ENCODE measurements at places on chromosomes 3 and 15.

DNA sequence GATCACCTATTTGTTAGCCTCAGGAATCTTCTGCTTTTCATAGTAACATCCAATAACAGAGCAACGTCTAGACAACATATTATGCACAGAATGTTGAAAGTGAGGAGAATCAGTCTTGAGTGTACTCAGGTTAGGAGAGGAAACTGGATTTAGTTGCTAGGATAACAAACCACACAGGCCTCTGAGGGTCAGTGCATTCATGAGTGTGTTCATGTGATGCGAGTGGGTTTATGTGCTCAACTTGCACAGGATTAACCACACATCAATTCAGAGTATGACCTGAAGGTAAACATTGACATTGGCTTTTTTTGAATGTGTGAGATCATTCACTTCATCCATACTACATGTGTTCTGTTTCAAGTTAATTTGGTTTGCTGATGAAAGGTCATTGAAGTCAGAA lies 287.6 kb downstream of the DIPK2A start:
- no peak for DNase-seq

DNA sequence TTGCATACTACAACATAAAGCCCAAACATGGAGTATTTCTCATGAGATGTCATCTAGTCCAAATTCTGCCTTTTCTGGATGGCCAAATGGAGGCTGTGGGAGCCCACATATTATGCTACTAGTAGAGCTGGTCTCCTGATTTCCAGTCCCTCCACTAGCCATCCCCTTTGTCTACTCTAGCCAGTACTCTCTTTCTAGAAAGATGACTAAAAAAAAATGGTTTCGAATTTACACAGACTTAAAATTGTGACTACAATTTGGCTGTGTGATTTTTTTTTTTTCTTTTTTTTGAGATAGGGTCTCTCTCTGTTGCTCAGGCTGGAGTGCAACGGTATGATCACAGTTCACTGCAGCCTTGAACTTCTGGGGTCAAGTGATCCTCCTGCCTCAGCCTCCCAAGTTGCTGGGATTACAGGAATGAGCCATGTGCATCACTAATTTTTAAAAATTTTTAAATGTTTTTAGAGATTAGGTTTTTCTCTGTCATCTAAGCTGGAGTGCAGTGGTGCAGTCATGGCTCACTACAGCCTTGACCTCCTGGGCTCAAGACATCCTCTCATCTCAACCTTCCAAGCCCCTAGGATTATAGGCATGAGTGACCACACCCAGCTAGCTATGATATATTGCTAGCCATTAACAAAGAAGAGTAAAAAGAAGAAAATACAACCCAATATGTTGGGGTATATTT lies 273.9 kb downstream of the ADAMTSL3 start:
- DNase-seq: no peak

- no peak for DNase-seq
Observed at GRCh38 chr3:58858126-58858525, 191.6 kb upstream of the FAM3D start.

DNA sequence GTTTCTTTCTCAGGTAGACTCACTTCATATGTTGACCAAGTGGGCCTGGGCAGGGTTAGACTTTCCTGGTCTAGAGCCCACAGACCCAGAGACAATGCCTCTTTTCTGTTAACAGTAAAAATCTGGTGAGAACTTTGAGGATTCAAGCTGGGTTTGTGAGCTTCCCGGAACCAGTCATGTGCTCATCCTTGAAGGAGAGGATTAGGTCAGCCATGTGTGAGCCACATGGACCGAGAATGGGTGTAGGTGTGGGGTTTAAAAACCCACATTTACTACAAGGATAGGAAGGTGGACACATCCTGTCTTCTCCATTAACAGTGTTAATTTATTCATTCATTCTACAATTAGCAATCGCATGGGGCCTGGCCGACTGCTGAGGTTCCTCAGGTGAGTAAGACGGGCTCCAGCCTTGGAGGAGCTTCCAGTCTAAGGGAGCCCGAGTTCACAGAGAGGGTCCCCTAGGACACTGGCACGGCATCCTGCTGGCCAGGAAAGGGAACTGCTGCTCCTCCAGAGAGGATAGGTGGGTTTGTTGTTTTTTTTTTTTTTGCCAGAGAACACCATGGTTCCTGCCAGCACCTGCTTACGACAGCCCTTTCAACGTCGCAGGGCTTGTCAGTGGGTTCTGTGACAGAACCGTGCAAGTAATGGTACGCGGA lies 69.0 kb downstream of the SQOR start:
- no peak for DNase-seq

DNA sequence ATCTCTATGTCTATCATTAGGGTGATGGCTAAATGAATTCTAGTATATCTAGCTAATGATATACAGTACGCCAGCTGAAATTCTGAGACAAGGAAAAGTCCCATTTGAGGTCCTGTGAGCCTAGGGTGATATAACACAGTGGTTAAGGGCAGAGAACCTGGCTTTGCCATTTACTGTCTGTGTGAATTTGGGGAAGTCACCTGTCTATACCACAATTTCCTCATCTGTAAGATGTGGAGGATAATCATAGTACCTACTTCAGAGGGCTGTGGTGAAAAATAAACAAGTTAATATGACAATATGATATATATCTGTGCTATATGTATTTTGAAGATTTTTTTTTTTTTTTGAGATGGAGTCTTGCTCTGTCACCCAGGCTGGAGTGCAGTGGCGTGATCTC lies 9.8 kb upstream of the ANKDD1A start:
- no peak for DNase-seq

DNA sequence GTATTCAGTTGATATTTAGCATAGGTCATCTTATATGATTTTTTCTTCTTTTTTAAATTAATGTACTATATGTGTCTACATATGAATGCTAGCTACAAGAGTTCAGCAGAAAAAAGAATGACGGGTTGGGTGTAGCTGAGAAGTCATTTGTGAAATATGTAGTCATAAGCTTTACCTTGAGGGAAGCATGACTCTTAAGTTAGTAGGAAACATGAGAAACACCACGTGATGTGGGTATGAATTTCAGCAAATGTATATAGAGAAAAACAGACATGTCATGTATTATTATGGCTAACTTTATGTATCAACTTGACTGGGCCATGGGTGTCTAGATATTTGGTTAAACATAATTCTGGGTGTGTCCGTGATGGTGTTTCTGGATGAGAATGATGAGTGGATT lies 125.0 kb downstream of the RAP2B start:
- no peak for DNase-seq

DNA sequence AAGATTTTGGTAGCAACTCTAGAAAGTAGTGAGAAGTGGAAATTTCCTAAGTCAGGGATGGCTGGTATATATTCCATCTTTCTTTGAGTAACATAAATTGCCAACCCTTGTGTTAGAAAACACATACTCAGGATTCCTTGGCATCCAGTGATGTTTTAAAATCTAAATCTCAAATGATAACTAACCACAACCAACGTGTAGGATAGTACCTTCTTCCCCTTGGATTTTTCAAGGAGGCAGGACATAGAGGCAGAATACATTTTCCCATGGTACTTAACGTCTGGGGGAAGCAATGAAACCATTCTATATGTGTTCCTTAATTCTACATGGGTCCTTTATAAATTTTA lies 93.4 kb downstream of the WDR76 start:
- no peak for DNase-seq

DNA sequence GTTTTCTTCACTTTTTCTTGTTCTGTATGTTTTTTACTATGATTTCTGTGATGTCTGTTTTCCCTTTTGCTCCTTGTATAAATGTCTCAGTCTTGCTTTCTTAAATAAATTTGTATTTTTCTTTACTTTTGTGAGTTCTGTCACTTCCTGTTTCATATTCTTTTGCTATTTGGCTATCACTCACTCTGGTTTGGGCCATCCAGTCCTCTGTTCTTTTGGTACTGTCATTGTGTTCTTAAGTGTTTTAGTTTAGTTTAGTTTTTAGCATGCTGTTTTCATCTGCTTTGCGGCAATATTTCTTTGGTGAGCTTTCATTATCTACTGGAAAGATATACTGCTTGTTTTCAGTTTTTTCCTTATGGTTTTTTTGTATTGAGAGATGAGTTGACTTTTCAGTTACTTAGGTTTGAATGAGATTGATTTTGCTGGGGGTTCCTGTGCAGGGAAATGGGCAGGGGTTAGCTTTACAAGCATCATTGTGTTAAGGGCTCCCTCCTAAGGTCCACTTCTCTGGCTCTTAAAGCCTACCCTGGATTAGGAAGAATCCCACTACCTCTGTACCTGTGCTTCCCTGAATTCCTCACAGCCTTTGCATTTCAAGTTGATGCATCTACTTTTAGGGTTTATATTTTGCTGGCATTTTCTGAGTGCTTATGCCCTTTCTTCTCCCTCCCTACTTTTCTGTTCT lies 35.1 kb downstream of the PDCD6IP start:
- no peak for DNase-seq

GRCh38 chr15:56468401-56468800 lies 3.5 kb upstream of the MNS1 start:
- DNase-seq: peak; percentile 88

All from OCI-M1 (cell line).